Esophagus squamous epithelium (tissue), 5 donors: ENCODE measurements at places on chromosomes 5 and 9.
A peak's percentile ranks its signal among the peaks of the same experiment; 100 is the strongest.

- no peak for DNase-seq
Measured at GRCh38 chr5:98690002-98690401, 83.5 kb upstream of the RGMB start.

DNA sequence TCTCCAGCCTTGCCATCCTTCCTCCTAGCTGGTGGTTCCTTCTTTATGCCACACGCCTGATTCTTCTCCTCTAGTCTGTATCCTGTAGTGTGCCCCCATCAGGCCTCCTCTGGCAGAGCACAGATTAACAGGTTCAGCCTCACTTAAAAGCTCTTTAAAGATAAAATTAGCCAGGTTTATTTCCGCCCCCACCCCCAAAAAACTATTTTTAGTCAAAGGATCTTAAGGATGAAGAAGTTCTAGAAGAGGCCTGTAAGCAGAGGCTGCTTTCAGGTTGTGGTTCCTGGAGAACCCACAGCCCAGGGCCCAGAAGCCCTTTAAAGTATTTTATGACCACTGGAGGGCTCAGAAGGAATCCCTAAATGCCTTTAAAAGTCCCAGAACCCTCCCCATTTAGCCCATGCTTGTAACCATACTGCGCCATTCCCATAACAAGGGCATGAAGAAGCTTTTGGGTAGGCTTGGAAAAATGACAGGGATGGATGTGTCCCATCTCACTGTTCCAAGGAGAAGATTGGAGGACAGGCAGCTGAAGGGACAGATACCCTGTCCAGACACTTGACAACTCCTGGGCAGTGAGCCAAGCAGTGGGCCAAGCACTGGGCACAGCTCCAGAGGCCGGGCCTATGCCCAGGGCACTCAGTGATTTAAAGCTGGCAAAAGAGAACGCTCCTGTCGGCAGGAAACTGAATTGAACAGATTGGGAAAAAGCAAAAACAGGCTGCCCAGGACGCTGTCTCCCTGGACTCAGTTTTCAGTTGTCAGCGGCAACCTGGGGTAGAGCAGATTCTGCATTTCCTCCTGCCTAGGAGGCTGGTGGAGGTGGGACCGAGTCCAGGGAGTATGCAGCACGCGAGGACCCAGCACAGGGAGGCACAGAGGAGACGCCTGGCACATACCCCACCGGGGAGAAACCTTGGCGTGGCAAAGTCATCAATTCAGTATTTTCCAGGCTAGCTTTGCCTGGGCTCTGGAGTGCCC, 106.3 kb upstream of the SSBP2 start:
- DNase-seq = no peak

DNA sequence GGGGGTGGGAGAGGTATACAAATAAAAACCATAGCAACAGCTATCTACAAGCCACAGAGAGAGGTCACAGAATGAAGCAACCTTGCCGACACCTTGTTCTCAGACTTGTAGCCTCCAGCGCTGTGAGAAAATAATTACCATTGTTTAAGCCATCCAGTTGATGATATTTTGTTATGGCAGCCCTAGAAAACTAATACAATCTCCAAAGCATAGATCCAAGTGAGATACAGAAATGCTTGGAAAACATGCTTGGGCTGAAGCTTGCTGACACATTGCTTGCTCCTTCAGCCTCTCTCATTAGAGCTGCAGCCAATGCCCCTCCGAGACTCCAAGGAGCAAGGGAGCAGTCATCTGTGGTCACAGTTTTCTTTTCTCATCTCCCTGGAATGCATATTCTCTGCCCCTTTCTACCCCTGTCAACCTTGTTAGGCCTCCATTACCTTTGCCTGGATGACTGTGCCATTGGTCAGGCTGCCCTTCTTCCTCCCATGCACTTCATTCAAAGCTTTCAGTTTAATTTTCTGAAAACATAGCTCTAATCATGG, 401.4 kb upstream of the KLF4 start:
- DNase-seq = no peak

GRCh38 chr5:91591076-91591475, 208.0 kb upstream of the ARRDC3 start:
- DNase-seq = no peak

- no peak for DNase-seq
Measured at GRCh38 chr5:167982-168660, 23.2 kb upstream of the LRRC14B start.

DNA sequence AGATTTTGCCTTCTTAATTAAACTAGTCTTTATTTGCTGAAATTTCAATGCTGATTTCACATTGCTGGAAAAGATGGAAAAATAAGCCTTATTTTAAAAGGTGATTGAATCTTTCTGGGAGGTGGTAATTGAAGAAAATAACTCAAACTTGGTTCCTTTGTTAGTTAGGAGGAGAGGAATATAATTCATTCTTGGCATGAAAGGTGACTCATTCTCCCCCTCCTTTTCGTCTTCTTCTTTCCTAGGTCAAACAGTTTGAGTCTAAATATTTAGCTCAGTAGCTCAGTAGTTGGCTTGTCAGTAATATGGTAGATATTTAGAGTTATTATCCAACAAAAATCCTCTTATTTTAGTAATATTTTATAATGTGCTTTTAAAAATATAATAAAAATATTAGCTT, 353.9 kb upstream of the MEF2C start:
- DNase-seq = no peak

DNA sequence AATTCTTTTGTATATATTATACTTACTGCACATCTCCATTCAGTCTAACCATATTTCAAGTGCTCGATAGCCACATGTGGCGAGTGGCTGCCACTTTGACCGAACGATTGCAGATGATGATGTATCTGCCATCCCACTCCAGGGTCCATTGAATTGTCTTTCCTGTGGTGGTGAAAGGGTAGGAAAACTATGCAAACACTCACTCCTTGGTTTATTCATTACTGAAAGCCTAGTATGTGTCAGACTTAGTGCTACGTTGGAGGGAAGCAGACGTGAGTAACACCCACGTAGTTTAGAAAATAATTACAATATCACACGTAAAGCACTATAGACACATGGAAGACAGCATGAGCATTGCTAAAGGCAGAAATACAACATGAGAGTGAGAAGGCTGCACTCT, 353.7 kb downstream of the CSNK1G3 start:
- no peak for DNase-seq

DNA sequence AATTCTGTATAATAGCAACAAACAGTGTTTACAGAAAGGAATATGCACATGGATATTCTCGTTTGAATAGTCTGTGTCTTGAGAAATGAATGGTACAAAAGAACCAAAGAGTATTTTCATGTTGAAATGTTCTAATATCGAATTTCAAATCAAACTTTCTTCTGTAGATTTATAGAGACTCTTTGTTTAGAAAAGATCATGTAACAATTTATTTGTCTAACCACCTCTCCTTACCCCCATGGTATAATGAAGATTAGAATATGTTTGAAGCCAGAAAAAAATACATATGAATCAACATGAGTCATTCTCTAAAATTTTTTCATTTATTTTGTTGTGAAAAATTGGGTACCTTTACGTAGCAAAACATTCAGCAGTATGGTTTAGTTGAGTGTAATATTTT, 285.6 kb downstream of the PRR16 start:
- DNase-seq = no peak

DNA sequence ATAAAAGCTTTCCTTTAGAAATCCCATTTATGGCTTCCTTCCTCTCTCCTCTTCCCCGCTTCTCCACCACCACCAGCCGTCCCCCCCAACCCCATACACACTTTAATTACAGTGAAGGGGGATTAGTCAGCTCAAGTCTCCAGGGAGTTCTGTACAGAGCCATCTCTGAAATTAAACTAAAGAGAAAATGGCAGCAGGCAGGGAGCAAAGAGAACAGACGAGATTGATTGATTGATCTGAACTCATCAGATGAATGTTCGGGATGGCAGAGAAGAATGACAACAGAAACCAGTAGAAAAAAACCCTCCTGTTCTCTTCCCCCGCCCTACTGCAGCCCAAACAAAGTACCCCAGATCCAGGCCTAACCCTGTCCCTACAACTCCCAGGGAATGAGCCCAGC, 241.7 kb upstream of the PANK3 start:
- DNase-seq = no peak

- no peak for DNase-seq
Measured at GRCh38 chr5:61409568-61409967, 77.5 kb downstream of the ZSWIM6 start.

DNA sequence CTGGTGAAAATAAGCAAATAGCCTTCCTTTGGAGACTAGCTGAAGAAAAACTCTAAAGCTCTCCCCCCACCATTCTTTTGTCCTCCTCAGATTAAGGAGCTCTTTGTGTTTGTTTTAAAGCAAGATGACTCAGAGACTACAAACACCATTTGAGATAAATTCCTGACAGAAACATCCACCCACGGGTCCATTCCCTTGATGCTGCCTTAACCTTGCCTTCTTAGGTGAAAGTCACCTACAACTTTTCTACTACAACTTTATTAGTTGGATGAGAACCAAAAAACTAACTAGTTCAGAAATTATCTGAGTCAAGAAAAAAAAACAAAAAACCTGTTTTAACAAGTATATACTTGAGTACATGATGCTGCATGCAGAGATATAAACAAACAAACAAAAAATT, 831.1 kb downstream of the NR2F1-AS1 start:
- DNase-seq = no peak

GRCh38 chr9:127183814-127184582, 61.6 kb upstream of the ANGPTL2 start:
- DNase-seq = no peak

DNA sequence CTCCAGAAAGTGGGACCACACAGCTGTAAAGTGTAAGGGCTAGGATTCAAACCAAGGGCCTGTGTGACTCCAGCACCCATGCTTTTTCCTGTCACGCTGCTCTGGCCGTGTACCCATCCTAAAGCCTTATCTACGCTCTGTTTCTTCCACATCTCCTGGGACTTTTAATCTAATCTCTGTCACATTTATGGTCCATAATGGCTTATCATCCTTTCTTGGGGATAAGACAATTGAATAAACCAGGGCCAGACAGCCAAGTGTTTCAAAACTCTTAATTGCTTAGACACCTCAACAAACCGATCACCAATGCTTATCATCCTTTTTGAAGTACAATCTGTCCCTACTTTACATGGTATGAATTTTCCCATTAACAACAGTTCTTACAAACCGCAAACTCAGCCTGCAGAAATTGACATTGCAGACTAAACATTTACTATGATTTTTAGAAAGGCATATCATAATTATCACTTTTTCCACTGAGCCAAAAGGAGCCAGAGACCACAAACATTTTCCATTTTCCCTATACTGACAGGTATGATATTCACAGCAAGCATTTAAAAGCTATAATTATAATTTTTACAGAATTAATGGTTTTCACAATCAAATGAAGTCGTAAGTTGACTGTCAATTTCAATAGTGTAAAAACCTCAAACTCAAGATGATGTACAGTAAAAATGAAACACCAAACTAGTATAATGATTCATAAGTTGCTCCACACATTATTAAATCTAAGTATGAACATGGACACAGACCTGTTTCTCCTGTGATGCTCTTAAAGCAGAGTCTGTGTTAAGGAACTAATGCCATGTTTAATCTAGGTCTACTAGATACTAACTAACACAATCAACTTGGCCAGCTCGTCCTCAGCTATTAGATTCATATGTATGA, 99.5 kb downstream of the FBXW11 start:
- no peak for DNase-seq

DNA sequence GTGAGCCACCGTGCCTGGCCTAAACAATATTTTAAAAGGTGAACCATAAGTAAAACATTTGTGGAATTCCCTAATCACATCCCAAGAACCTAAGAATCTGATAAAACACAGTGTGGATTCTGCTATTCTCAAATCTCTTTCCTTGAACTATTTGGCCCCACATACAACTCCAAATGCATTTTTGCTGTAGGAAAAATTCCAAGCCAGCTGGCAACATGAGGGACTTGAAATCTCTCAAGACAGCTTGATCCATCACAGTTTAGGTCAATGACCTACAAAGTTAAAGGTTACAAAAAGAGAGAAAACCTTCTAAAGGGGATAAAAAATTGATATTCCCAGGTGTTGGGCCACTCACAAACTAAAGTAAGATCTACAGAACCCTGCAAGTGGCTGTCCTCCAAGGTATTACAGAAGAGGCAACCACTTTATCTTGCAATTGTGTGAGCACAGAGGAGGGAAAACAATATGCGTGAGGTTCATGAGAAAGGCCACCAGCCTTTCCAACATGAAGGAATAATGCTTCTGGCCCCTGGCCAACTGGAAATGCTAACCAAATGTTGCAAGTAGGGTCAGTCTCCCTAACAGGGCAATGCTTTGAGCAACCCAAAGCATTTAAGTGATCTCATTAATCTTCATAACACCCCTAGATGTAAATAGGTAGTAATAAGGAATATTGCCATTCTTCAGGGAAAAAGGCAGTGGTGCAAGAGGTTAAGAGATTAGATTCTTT, 221.4 kb downstream of the SEMA5A start:
- DNase-seq = no peak

GRCh38 chr9:134177624-134178393, 13.4 kb upstream of the RNU6ATAC start:
- DNase-seq = no peak

DNA sequence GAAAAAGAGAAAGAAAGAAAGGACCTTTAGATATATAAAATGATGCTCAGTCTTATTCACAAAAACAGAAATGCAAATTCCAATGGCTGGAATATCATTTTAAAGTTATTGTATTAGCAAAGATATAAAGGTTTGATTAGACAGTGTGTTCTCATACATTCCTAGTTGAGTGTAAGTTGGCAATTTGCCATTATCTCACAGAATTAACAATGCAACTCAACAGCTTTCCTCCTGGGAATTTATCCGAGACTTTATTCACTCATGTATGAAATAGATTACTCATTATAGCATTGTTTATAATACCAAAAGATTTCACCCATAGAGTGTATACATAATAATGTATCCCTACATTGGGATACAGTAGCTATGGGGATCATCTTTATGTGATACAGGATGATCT, 27.1 kb upstream of the MLLT3 start:
- DNase-seq = no peak

DNA sequence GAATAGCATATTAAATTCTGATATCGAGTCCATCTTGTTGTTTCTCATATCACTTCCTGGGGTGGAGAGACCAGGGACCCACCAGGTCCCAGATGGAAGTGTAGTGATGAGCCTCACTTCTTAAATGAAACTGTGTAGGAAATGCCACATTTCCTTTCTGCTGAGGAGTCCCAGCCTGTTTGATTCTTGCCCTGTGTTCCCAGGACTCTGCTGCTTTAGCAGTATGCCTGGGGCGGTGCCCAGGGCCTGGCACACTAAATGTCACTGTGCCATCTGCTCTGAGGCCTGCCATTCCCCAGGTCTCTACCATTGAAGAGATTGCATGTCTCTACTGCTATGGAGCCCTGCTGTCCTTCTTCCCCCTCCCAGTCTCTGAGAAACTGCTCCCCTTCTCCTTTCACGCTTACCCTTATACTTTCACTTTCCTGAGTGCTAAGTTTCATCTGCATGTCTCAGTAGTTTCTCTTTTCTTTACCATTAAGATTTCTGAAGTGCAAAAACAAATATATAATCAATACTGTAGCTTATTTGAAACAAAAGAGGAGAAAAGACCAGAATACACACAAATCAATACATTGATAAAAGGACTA, 260.4 kb downstream of the GABRB2 start:
- DNase-seq = no peak

GRCh38 chr9:86946201-86947145, 833 bp downstream of the GAS1 start:
- peak; percentile 22 for DNase-seq

GRCh38 chr5:3307982-3308621, 287.5 kb upstream of the IRX1 start:
- no peak for DNase-seq
